Hippocampal formation (tissue), 2 donors: ENCODE measurements at places on chromosomes 2 and 18.

DNA sequence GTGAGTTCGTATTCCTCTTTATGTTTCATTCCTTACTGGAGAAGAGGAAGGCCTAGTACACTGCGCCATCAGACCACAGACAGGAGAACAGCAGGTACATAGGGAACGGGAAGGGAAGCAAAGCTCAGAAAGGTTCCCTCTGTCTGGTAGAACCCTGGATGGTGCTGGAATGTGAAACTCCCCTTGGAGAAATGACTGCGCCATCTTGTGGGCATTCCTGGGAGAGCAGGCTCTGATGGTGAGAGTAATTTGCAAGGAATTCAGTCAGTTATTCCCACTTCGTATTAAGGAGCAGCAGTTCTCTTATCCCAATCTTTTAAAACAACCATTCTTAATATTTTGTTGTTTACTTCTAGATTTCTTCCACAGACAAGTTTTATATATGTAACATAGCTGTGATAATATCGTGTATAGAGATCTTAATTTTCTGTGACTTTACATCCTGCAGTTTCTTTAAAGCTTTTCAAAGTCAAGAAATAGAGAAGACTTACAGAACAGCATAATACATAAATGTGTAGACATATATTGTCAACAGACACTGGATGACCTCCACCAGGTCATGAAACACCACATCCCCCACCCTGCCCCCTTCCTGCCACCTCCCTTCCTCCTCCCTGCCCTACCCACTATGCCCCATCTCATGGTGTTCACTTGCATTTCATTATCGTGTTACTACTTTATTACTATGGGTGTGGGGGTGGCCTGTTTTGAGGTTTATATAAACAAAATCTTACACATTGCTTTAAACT is 83.9 kb downstream of the ARHGEF4 start:
- DNase-seq: peak; percentile 74

DNA sequence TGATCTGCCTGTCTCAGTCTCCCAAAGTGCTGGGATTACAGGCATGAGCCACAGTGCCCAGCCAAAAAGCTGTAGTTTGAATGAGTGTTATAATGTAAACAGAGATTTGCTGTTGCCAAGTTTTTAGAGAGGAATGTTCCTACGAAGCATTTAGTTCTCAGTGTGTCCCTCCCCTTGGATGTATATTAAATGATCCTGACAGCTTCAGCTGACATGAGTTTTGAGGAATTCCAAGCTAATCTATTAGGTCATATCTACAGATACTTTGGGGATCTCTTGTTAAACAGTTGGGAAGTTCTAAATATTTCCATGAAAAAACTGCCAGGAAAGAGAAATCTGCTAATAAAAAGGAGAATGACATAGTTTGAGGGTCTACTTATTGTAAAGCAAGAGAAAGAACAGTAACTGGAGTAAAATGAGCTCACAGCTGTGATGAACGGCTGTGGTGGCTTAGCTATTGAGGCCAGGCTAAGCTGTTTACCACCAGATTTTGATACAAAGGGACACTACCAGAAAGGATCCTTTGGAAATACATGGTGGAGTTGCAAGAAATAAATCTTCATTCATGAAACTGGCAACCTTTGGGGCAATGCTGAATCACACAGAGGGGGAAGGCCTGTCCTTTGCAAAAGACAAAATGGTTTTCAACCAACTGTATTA is 2.6 kb upstream of the STON1 start:
- no peak for DNase-seq

- DNase-seq: no peak
These were observed 263.1 kb upstream of the ID2 start for GRCh38 chr2:8418721-8419120.

DNA sequence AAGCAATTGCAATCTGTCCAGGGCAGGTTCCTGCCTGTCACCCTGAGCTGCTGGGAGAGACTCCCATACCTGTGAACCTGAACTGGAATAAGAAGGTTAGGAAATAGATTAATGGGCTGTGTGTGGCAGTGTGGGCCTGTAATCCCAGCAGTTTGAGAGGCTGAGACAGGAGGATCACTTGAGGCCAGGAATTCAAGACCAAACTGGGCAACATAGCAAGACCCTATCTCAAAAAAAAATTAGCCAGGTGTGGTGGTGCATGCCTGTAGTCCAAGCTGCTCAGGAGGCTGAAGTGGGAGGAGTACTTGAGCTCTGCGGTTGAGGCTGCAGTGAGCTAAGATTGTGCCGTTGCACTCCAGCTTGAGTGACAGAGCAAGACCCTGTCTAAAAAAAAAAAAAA is 127.7 kb upstream of the DSEL start:
- no peak for DNase-seq

DNA sequence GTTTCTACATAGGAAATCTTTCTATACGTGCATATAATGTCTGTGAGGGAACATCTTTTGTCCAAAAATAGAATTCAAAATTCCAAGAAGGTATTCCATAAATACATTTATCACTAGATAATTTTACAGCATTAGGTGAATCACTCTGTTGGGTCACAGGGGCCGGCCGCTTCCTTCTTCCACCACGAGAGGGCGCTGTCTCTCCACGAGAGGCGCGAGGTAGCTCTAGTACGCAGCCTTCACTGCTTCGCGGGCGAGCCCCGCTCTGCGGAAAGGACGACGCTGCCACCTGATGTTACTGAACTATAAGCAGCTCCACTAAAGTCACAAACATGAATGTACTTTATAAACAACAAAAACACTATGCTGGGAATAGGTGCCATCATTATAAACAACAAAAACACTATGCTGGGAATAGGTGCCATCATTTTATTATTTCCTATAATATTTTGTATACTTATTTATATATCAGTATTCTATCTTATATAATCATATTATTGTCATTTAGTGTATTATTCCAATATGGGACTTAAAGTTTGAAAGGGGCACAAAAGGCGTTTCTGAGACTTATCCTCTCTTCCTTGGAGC is 69.4 kb upstream of the REV1 start:
- DNase-seq: peak; percentile 62

DNA sequence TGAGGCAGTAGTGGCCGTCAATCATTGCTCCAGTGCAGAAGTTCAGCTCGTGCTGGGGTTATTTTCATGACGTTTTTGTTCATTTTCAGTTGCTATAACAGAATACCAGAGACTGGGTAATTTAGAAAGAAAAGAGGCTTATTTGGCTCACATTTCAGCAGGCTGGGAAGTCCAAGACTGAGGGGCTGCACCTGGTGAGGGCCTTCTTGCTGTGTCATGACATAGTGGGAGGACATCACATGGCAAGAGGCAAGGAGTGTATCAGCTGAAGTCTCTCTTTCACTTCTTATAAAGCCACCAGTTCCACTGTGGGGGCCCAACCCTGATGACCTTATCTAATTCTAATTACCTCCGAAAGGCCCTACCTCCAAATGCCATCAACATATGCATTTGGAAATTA is 58.0 kb upstream of the DPP10 start:
- no peak for DNase-seq

DNA sequence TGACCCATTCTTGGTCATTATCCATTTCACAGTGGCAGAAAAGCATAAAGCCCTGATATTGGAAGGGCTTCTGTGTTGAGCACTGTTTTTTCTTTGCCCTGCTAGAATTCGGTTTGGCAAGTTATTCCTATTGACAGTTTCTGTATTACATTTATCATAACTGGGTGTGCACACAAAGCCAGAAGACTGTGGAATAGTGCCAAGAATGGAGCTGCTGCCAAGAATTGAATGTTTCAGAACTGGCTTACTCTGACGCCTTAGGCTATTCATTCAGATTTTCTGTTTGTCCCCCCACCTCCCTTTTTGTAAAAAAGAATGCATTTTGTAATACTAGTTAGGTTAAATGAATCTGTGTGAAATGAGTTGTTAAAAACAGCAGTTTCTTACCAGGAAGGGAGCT is 12.7 kb downstream of the KDM3A start:
- DNase-seq: peak; percentile 51

- no peak for DNase-seq
These were observed 175.9 kb upstream of the ITGA4 start for GRCh38 chr2:181281206-181281832.

- DNase-seq: no peak
These were observed 640.9 kb downstream of the NYAP2 start for GRCh38 chr2:226040344-226040900.

- DNase-seq: no peak
These were observed 78.8 kb upstream of the LCLAT1 start for GRCh38 chr2:30368258-30368657.

- DNase-seq: no peak
These were observed 47.4 kb downstream of the EXOC6B start for GRCh38 chr2:72778410-72778809.

DNA sequence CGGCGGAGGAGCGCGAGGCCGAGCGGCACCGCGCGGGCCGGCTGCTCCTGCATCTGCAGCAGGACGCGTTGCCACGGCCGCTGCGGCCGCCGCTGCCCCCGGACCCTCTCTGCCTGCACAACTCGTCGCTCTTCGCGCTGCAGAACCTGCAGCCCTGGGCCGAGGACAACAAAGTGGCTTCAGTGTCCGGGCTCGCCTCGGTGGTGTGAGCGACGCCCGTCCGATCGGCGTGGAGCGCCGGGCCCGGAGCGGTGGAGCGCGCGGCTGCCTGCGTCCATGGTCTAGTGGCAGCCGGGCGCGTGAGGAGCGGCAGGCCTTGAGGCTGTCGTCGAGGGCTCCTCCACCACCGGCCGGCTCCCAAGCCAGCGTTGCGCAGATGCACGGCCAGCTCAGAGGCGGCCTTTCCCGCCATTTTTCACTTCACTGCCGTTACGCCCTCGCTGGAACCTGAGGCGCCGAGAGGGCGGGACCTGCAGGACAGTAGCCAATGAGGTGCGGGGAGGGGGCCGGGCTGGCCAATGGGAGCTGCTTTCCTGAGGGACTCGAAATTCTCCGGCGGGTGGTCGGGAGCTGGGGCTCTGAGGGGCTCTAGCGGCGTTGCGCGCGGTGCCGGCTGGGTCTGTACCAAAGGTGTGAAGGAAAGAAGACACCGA is 1.9 kb downstream of the TLX2 start:
- DNase-seq: no peak

- no peak for DNase-seq
These were observed 20.5 kb downstream of the NEDD4L start for GRCh38 chr18:58064406-58064998.

DNA sequence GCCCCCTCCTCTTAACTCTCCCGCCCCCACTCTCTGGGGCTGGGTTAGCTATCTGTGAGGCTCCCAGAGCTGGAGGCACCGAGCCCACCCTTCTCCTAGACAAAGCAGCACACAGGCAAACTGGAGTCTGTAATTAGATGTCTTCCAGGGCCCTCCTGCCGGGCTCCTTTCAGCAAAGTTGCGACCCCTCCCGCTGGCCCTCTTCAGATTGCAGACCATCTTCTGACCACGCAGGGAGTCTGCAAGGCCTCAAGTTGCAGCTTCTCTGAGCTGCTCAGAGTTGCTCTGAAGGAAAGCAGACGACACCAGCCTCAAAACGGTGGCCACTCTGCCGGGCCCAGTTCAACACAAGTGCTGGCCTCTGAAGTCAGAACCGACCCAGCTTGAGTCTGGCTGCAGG is 228.4 kb upstream of the COPS8 start:
- DNase-seq: no peak

DNA sequence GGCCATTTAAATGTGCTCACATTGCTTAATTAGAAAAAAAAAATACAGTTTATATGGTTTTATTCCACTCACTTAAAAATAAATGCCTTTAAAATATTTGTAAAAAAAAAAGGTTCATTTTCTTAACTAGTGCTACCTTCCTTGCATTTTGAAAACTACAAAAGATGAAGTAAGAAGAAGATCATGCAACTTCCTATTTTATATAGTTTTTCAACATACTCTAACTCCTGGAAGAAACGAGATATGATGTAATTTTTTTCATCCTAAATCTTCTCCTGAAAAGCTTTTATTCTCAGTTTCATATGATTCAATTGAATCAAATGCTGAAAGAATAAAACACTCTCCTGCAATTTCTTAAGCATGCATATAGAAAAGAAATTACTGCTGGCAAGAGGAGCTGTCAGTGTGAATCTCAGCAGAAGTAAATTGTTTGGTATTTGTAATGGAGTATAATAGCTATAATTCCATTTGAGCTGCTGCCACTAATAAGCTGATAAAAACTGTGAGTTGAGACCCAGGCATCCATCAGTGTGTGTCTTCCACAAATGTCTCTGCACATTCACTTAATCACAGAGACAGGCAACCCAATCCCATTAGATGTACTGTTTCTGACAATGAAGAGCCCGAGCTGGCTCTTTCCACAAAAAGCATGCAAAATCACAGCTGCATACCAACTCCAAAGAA is 3.7 kb downstream of the FTCDNL1 start:
- no peak for DNase-seq

DNA sequence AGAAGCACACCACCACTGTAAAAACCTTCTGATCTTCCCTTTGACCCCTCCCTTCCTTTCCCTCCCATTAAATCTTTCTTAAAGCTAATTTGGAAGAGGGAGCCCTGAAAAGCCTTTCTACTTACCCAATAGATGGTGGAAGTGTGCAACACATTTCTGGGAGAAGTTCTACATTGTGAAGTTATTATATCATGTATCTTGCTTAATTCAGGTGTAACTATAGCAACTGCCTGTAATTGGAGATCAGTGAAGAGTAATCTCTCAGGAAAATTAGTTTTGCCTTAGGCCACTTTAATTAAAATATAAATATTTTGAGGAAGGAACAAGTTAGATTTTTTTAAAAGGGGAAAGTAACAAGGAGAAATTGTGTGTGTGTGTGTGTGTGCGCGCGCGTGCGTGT is 266.0 kb downstream of the SH3BP4 start:
- DNase-seq: no peak

DNA sequence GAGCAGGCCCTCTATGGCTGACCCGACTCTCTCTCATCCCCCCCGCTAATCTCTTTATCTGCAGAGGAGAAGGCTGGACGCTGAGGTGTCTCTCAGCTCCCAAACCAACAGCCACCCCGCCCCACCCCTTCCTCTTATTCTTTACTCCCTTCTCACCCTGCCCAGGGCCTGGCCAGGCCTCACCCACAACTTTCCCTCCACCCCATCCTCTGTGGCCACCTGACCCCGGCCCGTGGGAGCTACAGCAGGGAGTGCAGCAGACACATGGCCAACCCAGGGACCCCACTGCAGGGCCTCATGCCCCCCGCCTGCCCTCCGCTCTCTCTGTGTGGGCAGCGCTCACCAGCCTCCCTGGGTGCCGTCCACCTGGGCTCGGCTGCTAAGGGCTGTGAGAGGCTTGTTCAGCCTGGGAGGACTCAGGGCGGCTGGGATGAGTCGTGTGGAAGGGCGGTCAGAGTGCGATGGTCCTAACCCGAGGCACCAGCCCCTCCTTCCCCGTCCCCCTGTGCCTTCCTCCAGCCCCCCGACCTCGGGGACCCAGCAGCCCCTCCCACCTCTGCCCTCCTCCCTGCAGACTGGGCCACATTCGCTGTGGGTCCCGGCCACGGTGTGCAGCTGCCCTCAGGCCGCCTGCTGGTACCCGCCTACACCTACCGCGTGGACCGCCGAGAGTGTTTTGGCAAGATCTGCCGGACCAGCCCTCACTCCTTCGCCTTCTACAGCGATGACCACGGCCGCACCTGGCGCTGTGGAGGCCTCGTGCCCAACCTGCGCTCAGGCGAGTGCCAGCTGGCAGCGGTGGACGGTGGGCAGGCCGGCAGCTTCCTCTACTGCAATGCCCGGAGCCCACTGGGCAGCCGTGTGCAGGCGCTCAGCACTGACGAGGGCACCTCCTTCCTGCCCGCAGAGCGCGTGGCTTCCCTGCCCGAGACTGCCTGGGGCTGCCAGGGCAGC is 6.8 kb downstream of the NEU4 start:
- DNase-seq: no peak
